Stimulated activated naive CD8-positive, alpha-beta T cell treated with anti-CD3 and anti-CD28 coated beads, Interleukin-15, Interleukin-2, amounts not matched to agents 100 U/mL and 50 U/mL, for 24 hours (primary cell): ENCODE measurements at places on chromosomes 12 and 14.

DNA sequence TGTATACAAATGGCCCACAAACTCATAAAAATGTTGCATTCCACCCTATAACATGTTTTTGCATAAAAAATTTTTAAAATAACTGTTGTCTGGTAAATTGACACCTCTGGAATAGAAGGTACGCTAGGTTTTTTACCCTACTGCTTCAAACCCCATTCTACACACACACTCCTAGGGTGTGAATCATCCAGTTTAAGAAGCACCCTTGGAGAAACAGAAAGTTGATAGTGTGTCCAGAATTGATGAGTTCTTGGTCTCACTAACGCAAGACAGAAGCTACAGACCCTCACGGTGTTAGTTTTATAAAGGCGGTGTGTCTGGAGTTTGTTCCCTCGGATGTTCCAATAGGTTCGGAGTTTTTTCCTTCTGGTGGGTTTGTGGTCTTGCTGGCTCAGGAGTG, 158.5 kb downstream of the KLRB1 start:
- DNase-seq = no peak

DNA sequence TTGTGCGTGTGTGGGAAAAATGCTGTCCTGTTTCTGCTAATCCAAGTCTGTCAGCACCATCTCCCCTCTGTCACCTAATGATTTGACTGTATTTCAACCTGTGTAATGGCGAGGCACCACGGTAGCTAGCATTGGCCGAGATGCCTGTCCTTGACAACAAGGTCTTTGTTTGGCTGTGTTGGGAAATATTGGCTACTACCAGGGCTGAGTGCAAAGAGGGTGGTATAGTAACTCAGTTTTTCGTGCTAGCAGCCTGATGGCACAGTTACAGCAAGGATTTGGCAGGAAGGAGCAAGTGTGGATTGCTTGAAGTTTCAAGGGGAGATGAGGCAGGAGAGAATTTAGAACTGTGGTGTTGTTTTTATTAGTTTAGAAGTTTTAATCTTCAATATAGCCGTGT, 440.3 kb upstream of the RGS6 start:
- DNase-seq = no peak

GRCh38 chr14:99272899-99273765, 1.1 kb upstream of the BCL11B start:
- DNase-seq = peak; percentile 83

GRCh38 chr12:50297996-50298395, 14.7 kb upstream of the LIMA1 start:
- DNase-seq = no peak

- no peak for DNase-seq
Measured at GRCh38 chr12:4932576-4932975, 22.9 kb downstream of the KCNA1 start.

GRCh38 chr12:46087916-46088439, 97.6 kb upstream of the SCAF11 start:
- DNase-seq = no peak

DNA sequence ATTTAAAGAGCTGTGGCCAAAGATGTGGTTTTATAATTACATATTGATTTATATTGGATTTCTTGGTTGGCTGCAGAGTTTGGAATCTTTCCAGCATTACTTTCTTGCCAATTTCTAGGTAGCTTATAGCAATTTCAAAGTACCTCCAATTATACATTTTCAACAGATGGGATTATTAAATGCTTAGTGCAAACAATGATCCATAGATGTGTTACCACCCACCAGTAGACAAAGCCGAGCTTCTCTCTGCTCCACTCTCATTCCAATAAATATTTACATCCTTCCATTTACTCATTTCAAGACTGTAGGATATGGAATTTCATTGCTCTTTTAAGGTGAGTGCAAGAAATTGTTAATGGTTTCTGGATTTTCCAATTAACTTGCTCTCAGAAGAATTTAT, 21.6 kb upstream of the TMCC3 start:
- no peak for DNase-seq

DNA sequence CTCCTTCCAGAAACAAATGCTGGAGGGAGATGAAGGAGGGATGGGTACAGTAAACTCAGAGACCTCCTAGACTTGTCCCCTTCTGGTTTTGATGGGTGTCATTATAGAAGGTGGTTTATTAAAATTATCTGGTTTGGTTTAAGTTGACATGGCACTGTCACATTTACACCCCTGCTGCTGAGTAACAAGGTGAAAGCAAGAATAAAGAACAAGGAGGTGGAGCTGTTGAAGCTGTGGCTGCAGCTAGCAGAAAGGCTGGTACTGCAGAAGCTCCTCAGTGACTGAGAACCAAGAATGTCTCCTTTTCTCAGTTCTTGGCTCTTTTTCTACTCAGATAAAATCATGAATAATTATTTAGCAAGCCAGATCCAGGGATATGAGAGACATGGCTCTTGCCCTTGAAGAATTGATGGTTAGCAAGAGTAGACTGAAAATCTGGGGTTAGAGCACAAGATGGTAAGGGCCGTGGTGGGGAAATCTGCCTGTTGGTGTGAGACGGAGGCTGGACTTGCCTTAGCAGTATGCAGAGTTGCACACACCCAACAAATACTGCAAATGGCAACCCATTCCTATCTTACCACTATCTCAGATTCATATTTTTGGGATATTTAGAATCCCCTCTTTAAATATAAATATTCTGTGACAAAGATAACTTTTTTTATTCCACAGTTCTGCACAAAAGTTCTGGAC, at the start of gene GZMH:
GZMH (minus strand) TSS at position 31 of the 690 bp plus-strand sequence. CDS start 72 bp downstream, outside the sequence.
- peak; percentile 26 for DNase-seq

DNA sequence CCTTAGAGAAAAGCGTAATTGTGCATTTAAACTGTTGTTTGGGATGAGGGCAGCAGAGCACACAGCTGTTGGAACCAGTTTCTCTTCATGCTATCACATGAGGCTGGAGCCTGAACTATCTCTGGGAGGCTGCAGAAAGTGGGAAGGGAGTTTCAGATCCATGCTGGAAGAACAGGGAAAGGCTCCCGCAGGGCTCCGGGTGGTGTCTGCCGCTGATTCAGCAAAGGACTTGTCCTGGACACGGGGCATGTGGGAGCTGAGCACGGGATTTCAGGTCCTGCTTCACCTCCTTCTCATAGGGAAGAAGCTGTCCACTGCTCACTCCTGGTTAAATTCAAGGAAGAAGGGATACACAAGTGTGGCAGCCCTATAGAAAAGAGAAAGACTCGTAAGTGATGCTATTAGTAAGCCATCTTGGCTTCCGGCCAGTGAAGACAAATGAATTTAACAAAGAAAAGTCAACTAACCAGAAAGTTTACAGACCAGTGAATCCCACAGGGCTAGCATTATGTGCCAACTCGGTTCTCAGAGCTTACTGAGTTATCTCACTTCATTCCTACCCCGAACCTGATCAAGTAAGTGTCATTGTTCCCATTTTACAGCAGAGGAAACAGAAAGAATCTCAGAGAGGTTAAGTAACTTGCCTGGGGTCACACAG, 6.7 kb upstream of the FZD10 start:
- no peak for DNase-seq

GRCh38 chr12:40834321-40834720, 142.1 kb downstream of the CNTN1 start:
- DNase-seq = no peak

DNA sequence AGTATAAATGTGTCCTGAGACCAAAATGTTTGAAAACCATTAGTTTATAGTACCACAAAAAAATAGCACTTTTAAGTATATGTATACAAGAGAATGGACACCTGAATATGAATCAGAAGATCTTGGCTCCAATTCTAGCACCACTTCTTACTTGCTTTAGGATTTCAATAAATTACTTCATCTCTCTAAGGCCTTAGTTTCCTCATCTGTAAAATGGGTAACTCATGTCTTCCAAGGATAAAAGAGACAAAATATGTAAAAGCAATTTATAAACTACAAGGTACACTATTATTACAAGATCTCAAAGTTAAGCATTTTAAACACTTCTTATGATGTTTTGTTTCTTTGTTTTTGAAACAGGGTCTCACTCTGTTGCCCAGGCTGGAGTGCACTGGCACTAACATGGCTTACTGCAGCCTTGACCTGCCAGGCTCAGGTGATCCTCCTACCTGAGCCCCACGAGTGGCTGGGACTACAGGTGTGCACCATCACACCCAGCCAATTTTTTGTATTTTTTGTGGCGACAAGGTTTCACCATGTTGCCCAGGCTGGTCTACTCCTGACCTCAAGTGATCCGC, 9.4 kb downstream of the DUSP16 start:
- no peak for DNase-seq

DNA sequence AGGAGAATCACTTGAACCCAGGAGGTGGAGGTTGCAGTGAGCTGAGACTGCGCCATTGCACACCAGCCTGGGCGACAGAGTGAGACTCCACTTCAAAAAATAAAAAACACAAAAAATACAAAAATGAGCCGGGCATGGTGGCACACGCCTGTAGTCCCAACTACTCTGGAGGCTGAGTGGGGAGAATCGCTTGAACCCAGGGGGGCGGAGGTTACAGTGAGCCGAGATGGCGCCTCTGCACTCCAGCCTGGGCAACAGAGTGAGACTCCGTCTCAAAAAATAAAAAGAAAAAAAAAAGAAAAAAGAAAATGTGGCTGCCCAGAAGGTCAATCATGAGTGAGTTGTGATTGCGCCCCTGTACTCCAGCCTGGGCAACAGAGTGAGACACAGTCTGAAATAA, 9.2 kb downstream of the DNAJC22 start:
- DNase-seq = no peak

DNA sequence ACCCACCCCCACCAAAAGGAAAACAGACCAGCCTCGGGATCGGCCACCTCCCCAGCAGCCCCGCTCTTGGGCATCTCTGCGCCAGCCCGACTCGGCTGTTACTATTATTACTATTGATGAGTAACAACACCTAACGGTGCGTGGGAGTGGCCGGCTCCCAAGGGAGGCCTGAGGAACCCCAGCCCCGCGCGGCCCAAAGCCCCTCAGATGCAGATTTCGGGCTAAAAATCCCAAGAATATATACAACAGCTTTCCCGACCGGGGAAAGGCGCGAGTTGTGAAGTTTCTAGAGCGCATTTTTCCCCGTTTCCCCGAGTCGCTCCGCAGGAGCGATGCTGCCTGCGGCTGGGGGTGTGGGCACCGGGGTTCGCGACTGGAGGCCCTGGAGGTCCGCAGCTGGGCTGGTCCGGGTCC, 565 bp downstream of the NT5DC3 start:
- DNase-seq = peak; percentile 48

- DNase-seq = no peak
Measured at GRCh38 chr14:88868558-88869159, 44.2 kb downstream of the TTC8 start.

GRCh38 chr12:91441246-91441645, 258.6 kb upstream of the DCN start:
- DNase-seq = no peak

DNA sequence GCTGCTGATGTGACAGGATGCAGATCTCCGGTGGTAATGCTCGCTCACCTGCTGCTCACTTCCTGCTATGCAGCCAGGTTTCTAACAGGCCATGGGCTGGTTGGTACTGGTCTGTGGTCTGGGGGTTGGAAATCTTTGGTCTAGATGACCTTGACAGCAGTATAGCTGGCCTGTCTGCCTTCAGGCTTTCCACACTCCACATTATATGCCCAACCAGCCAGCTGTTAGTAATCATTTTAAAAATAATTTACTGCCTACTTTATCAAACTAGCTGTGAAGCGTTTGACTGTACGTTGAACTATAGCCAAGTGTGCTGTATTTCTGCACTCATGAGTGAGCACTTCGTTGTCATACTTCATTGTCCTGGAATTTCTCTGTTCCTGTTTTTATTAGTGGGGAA, 424.0 kb upstream of the GARIN6 start:
- DNase-seq = no peak

DNA sequence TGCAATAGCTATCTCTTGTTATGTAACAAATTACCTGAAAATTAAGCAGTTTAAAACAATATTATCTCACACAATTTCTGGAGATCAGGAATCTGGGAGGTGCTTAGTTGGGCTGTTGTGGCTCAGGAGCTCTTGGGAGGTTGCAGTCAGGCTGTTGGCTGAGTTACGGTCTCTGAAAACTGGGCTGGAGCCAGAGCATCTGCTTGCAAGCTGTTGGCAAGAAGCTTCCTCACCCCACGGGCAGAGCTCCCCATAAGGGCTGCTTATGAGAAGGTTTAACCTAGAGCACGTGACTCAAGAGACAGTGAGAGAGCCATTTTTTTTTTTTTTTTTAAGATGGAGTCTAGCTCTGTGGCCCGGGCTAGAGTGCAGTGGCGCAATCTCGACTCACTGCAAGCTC, 346.8 kb downstream of the ATP23 start:
- no peak for DNase-seq

DNA sequence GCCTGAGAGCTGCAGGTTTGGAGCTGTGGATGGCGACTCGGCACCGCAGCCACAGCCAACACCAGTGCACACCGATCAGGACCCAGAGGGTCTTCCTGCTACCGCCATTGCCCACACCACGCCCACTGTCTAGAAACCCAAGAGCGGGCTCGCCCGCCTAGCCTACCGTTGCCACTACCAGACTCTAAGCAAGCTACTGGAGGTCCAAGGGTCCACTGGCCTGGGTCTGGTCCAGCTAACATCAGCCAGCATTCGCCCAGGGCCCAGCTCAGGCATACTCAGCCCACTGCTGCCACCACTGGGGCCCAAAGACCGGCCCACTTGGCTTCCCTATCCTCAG, 30.5 kb upstream of the MON2 start:
- DNase-seq = no peak

GRCh38 chr14:99481745-99482099, 513 bp downstream of the CCNK start:
- peak; percentile 26 for DNase-seq

DNA sequence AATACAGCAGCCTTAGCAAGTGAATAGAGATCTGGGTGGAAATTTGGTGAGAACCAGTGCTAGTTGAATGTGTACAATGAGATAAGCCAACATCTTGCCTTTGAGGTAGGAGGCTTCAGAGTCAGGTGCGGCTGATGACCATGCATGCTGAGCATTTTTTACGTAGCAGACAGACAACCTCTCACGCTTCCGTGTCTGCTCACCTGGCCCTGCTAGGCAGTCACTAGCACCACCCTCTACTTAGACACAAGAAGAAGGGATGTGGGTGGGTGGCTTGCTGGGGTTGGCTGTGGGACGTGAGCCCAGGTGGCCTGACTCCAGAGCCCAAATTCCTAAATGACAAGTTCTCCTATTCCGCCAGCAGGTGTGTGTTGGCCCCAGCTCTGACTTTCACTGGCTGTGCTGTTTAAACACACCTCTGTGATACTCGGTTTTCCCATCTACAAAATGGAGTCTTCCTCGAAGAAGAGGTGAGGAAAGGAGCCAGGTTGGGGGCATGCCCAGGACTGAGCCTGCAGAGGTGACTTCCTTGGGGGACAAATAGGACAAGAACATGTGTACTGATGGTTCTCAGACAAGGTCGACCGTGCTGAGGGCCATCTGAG, 57.8 kb upstream of the BCL11B start:
- DNase-seq = no peak

GRCh38 chr12:41051954-41052353, 136.2 kb upstream of the PDZRN4 start:
- no peak for DNase-seq
